ENCODE measurements at places on chromosomes 1 and 21.

GRCh38 chr1:229066591-229066990, 204.3 kb upstream of the RAB4A start:
- DNase-seq = no peak

DNA sequence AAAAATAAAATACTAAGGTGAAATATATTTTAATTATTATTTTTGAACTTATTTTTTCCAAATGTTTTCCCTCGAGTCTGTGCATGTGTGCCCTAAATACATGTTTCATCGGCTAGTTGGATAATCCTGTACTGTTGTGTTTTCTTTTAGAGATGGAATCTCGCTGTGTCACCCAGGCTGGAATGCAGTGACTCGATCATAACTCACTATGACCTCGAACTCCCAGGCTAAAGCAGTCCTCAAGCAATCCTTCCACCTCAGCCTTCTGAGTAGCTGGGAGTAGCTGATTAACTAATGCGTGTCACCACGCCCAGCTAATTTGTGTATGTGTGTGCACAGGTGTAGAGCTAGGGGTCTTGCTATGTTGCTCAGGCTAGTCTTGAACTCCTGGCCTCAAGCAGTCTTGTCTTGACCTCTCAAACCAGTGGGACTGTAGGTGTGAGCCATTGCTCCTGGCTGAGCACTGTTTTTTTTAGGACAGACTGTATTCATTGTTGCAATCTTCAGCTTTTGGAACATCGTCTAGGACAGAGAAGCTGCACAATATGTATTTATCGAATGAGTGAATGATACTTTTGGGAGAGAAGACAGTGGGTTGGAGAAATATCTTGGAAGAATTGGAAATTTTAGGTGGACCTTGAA, 4.8 kb upstream of the TMCO1 start:
- no peak for DNase-seq

DNA sequence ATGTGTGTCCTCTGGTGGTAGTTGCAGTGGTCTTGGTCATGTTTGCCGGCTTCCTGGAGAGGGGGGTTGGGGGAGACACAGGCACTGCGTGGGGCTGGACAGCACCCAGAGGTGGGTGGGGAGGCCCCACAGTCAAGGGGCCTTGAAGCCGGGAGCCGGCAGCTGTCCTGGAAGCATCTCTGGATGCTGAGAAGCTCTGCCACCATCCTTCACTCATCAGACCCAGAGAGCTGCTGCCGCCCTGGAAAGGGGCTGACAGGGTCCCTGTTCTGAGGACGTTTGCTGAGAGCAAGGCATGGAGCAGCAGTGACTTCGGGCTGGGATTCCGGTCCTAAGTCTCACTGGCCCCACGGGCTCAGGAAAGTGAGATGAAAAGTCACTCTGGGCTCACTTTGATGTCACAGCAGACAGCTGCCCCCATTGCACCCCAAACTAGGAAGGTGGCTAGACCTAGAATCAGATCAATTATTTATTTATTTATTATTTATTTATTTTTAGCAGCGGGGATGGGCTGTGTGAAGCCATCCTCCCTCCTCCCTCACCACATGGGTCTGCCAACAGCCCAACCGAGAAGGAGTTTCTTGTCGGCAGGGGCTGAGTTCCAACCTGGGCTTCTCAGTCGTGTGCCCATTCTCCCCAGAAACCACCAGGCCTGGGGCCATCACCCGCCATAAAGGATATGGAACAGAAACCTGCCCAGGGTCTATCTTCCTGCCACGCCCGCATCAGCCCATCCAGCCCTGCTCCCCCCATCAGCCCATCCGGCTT, 547.4 kb downstream of the PTPRU start:
- no peak for DNase-seq

DNA sequence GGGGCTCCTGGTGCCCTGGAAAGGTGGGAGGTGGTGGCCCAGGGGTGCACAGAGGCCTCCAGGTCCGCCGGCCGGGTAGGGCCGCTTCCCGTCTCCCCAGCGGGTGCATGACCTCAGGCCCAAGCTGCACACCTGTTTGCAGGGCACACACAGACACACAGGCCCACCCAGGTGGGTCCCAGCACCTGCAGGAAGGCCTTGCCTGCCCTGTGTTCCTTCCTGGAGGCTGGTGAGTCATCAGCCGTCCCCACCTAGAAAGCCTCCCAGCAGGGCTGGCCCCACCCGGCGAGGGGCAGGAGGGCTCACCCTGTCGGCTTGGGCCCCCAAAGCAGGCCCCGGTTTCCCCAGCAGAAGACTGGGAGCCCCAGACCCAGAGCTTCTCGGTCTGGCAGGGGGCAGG, 23.6 kb upstream of the TTLL10 start:
- no peak for DNase-seq

GRCh38 chr21:32570456-32570855, 14.9 kb downstream of the TCP10L start:
- no peak for DNase-seq

GRCh38 chr1:64755361-64755760, 10.5 kb downstream of the RAVER2 start:
- DNase-seq = no peak

DNA sequence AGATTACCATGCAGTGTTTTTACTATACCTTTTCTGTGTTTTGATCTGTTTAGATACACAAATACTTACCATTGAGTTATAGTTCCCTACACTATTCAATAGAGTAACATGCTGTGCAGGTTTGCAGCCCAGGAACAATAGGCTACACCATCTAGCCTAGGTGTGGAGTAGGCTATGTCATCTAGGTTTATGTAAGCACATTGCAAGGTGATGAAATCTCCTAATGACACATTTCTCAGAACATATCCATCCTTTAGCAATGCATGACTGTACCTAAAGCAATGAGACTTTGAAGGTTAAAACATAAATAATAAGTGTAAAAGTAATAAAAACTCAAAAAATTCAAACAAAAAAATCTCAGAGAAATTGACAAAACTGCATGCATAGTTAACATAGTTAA, 358.6 kb downstream of the USH2A start:
- DNase-seq = no peak

DNA sequence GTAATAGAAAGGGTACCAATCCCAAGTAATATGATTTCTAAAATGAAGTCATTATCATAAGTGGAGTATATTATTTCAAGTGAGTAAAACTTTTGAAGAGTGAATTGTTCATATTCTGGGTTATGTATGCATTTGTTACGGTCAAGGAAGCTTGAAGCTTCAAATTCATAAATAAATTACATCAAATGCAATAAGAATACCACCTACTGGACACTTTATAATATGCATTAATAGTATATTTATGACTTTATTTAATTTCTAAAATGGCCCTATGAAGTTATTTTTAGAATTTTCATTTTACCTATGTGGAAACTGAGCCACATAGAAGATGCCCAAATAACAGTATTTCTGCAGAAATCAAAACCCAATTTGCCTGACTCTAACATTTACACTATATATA, 260.6 kb downstream of the SMYD3 start:
- no peak for DNase-seq

GRCh38 chr1:25560788-25561187, 17.4 kb downstream of the LDLRAP1 start:
- no peak for DNase-seq

- DNase-seq = no peak
These were observed 35.6 kb downstream of the NGF start for GRCh38 chr1:115302390-115302961.

DNA sequence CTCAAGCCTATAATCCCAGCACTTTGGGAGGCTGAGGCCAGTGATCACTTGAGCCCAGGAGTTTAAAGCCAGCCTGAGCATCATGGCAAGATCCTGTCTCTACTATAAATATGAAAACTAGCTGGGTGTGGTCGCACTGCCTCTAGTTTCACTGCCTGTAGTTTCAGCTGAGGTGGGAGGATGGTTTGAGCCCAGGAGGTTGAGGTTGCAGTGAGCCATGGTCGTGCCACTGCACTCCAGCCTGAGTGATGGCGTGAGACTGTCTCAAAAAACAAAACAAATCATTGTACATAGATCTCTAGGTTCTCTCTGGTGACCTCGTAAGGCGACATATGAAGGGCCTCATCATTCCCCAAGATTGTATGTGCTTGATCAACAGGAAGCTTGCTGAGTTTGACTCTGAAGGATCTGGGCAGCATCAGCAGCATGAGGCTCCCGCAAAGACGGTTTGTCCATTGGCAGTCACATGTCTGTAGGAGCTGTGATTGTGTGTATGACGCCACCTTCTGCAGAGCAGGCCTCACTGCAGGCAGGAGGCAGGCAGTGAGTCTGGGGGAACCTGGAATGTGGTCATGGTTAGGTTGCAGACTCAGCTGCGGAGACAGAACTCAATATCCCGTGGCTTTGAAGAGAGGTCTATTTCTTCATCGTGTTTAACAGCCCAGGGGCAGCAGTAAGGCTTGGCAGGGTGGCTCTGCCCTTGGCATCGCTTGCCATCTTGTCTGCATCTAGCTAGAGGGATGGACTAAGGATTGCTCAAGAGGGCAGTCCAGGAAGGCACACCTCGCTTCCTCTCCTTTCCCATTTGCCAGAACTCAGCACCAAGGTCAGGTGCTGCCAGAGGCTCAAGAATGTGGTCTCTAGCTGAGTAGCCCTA, 14.0 kb downstream of the ATP5PO start:
- no peak for DNase-seq

- DNase-seq = no peak
These were observed 1.8 kb downstream of the FOXD3 start for GRCh38 chr1:63323865-63324778.

Measured in left renal pelvis (tissue), 4 donors.